ENCODE measurements at places on chromosomes 7 and 10.
A peak's percentile ranks its signal among the peaks of the same experiment; 100 is the strongest.

DNA sequence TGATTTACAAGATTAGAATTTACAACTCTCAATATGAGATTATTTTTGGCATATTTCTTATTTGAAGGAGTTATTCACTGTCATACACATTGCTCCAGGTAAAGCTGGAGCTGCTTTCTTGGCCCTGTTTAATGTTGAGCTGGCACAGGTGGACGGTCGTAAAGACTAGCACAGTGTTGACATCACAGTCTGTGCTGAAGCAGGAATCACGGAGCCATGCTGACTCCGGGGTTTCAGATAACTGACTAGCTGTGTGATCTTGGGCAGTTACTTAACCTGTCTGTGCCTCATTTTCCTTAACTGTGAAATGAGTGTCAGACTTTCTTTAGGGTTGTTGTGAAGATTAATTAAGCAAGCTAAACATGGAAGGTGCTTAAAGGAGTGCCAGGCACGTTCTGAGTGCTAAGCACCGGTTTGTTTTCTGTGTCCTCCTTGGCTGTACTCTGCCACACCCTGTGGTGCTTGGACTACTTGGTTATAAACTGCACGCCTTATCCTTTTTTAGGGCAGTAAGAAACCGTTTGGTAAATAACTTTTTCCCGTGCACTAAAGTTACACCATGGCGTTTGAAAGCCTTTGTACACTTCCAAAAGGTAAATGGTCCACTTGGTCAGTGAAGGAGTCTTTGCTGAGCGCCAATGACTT lies 47.7 kb downstream of the DYNC2I1 start:
- no peak for DNase-seq

GRCh38 chr7:11078247-11078834 lies 104.7 kb downstream of the PHF14 start:
- no peak for DNase-seq

- DNase-seq: no peak
Observed at GRCh38 chr7:41729059-41729458, 26.2 kb upstream of the INHBA start.

DNA sequence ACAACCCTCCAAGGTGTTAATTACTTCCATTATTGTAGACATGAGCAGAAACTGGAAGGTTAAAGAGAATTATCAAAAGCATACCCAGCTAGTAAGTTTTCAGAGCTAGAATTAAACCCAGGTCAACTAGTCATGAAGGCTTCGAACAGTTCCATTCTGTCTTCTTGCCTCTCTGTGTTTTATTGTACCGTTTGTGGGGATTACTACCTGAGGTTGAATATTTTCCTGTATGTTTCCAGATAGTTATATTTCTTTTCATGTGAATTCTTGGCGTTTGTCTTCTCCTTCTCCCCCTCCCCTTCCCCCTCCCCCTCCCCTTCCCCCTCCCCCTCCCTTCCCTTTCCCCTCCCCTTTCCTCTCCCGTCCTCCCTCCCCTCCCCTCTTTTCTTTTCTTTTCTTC lies 218.0 kb upstream of the GALNT17 start:
- no peak for DNase-seq

- no peak for DNase-seq
Observed at GRCh38 chr10:81950358-81950757, 75.4 kb downstream of the NRG3 start.

DNA sequence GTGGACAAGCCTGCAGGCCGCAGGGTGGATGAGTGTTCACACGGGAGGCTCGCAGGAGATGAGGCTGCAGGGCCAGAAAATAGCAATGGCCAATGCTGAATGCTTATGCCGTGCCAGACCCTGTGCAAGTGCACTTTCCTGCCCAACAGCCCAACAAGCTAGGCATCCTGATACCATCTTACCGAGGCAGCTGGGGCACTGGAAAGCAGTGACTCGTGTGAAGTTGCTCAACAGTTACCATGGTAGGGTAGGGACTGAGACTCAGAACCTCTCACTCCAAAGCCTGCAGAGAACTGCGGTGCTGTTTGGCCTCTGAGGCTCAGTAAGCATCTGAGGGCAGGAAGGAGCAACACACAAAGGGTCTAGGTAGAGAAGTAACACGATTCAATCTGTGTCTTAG lies 43.7 kb downstream of the JAZF1 start:
- DNase-seq: no peak

GRCh38 chr10:13719425-13719824 lies 132.7 kb downstream of the PRPF18 start:
- DNase-seq: no peak

DNA sequence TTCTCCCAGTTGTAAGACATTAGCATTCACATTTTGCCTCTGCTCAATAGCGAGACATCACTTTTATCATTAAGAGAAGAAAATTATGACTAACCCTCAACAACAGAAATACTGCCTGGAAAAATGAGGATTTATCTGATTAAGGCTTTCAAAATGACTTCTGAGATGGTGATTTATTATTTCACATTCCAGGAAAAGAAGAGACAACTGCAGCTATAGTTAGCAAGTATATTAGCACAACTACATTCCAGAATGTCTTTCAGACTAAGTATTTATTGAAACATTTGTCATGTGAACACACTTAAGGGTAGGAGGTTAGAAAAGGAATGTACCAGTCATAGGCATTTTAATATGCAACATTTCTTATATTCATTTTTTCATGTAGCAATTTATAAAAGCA lies 162.0 kb downstream of the IQUB start:
- DNase-seq: no peak

DNA sequence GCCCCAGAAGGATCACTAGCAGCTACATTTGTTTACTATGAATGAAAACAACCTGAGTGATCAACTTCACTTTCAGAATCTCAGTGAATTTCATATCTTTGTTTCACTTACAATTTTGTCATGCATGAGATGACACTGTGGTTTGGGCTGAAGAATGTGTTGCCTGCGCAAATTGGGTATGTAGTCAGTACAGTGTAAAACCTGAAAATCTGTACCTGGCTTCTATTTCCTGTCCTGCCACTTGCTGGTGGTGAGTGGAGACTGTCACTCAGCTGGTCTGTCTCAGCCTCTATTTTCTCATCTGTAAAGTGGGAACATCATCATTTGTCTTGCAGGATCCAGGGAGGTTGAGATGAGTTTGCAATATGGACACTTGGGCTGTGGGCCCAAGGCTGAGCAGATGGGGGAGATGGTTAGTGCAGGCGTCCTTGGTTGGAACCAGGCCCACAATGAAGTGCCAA lies 118.0 kb downstream of the WDFY4 start:
- no peak for DNase-seq

GRCh38 chr7:45157286-45157652 lies 322 bp upstream of the RAMP3 start:
- DNase-seq: no peak

GRCh38 chr7:139702313-139702731 lies 75.5 kb downstream of the HIPK2 start:
- DNase-seq: no peak

GRCh38 chr7:92698237-92698841 lies 108.1 kb upstream of the FAM133B start:
- DNase-seq: no peak

- DNase-seq: peak; percentile 11
Observed at GRCh38 chr7:121530227-121531174, 134.4 kb upstream of the FAM3C start.

DNA sequence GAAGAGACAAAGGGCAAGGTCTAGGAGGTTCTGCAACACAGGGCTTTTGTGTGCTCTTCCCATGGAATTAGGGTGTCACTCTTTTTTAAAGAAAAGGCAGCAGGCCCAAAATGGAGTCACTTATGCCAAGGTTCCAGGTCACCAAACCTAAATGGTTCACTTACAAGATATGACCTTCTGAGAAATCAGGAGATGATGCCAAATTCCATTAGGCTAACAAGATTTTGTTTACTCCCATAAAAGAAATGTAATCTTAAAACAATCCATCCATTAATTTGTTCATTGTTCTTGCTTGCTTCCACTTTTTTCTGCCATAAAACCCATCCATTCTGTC lies 158.1 kb downstream of the SNX13 start:
- DNase-seq: no peak

- no peak for DNase-seq
Observed at GRCh38 chr10:22742678-22743077, 28.3 kb upstream of the PIP4K2A start.

GRCh38 chr7:95723583-95724180 lies 48.7 kb upstream of the DYNC1I1 start:
- no peak for DNase-seq

DNA sequence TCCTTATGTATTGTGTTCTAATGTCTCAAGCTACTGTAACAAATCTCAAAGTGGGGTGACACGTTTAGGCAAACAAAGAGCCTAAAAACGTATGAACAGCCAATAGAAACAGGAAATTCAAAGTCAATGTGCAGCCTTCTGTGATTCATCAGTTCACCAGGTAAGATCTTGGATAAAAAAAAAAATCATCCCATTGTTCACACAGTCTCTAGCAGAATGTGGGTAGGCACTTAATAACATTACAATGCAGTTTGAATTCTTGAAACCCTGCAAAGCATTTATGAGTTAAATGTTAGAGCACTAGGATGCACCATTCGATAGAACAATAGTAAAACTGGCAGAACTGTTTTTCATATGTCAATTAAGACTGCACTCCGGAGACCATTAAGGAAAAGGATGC lies 88.2 kb upstream of the HDAC9 start:
- DNase-seq: no peak

DNA sequence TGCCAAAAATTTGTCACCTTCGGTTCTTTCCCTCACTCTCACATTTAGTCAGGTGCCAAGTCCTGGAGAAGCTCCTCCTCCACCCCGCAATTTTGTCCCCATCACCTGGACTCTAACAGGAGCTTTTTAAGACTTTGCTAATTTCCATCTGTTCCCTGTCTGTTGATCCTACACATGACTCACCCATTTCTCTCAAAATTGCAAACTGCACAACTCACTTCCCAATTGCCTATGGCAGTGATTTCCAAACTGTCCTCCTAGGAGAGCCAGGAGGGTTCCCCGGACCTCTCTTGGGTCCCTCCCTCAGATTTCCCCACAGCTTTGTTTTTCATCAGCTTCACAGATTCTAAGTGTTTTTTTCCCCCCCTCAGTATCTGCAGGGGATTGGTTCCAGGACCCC lies 120.3 kb downstream of the WNT2 start:
- no peak for DNase-seq

- DNase-seq: no peak
Observed at GRCh38 chr7:151710646-151711434, 166.1 kb downstream of the PRKAG2 start.

- no peak for DNase-seq
Observed at GRCh38 chr10:112363696-112364688, 9.9 kb upstream of the ACSL5 start.

- DNase-seq: no peak
Observed at GRCh38 chr7:138873220-138873892, 75.4 kb upstream of the ATP6V0A4 start.
